ENCODE measurements at places on chromosomes 5 and 9. TPM values are rescaled to one million over a fixed set of nuclear protein-coding genes. Genes with fewer than 3 reads are reported as not detected.
A peak's percentile ranks its signal among the peaks of the same experiment; 100 is the strongest.

GRCh38 chr9:129235041-129235930, 57.2 kb upstream of the IER5L start:
- H3K4me3 ChIP-seq: peak overlapping the region; percentile 47
- peaks cover 52% of the 10 kb centered on the region for H3K4me1 ChIP-seq
- DNase-seq: no peak
- no peak overlapping the region for H3K27ac ChIP-seq

DNA sequence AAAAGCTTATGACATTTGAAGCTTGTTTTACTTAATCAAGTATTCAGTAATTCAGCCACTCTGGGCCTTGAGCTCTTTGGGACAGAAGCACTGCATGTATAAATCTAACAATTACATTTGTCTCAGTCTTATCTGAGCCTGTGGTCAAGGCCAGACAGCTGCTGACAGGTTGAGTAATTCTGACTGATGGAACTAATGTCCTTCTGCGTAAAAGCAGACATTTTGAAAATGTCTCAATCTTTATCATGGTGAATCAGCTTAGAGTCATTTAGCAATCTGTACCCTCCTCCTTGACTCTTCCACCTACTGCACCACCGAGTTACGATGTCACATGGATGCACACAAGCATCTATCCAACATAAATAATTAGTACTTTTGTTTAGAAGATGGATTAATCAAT, 400.0 kb downstream of the ARRDC3 start:
- H3K27me3 ChIP-seq: no peaks in the 10 kb centered on the region
- no peaks in the 10 kb centered on the region for H3K36me3 ChIP-seq
- no peak for DNase-seq

- H3K4me1 ChIP-seq: peaks cover 72% of the 10 kb centered on the region
- H3K27me3 ChIP-seq: no peaks in the 10 kb centered on the region
- H3K4me3 ChIP-seq: peak overlapping the region; percentile 61
- peak overlapping the region; percentile 82 for H3K27ac ChIP-seq
- DNase-seq: no peak
Observed at GRCh38 chr9:128552744-128553440, 505 bp downstream of the SPTAN1 start.

GRCh38 chr5:172801179-172801671, 30.2 kb upstream of the DUSP1 start:
- H3K36me3 ChIP-seq: no peaks in the 10 kb centered on the region
- H3K27me3 ChIP-seq: no peaks in the 10 kb centered on the region
- H3K27ac ChIP-seq: no peak overlapping the region
- no peak overlapping the region for H3K4me3 ChIP-seq
- no peak for DNase-seq

- H3K27ac ChIP-seq: no peak overlapping the region
- no peaks in the 10 kb centered on the region for H3K36me3 ChIP-seq
- no peak overlapping the region for H3K4me3 ChIP-seq
- no peaks in the 10 kb centered on the region for H3K4me1 ChIP-seq
- no peak for DNase-seq
Observed at GRCh38 chr9:99433555-99433954, 211.5 kb downstream of the SEC61B start.

Gene HEXB
- 62.3 TPM for total RNA-seq

DNA sequence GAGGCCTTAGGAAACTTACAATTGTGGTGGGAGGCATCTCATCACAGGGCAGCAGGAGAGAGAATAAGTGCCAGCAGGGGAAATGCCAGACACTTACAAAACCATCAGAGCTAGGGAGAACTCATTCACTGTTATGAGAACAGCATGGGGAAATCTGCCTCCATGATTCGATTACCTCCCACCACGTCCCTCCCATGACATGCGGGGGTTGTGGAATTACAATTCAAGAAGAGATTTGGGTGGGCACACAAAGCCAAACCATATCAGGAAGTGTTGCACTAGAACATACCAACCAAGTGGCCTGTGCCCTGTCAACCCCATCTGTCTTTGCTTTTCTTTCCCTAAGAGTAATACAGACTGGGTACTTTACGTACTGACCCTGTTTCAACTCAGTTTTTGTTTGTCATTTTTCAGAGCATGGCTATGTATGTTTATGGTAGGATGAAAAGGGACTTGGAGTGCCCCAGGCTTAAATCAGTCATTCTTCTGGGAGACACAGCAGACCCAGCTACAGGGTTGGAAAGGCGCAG, 58.3 kb upstream of the TGFBR1 start:
- H3K27ac ChIP-seq: no peak overlapping the region
- H3K4me1 ChIP-seq: peaks cover 13% of the 10 kb centered on the region
- H3K36me3 ChIP-seq: no peaks in the 10 kb centered on the region

DNA sequence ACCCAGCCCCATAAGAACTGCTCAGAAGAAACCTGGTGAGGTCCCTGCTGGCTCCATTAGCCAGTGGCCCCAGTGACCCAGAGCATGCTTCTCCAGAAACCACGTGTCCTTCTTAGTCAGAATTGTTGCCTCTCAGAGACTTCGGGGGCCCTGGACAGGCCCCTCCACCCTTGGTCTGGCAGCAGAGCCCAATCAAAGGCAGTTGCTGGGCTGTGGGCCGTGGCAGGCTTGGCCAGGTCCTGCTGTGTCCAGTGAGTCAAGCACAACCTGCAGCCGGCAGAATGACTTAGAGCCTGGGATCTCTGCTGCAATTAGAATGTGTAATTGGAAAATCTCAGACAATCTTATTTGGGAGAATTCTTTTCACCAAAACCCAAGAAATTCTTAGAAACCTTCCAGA, 502.0 kb upstream of the KLF4 start:
- H3K36me3 ChIP-seq: no peaks in the 10 kb centered on the region
- no peak overlapping the region for H3K27ac ChIP-seq
- no peaks in the 10 kb centered on the region for H3K4me1 ChIP-seq
- DNase-seq: no peak

Gene PDE6A
- not detected for total RNA-seq

GRCh38 chr5:95808686-95809413, 13.7 kb downstream of the GLRX start:
- no peak overlapping the region for H3K4me3 ChIP-seq
- H3K27ac ChIP-seq: peak overlapping the region; percentile 67
- peak; percentile 94 for DNase-seq
- H3K4me1 ChIP-seq: peaks cover 59% of the 10 kb centered on the region
- no peaks in the 10 kb centered on the region for H3K27me3 ChIP-seq
